NCI-H1092 (cell line): ENCODE measurements at places on chromosomes 3 and 15.
A peak's percentile ranks its signal among the peaks of the same experiment; 100 is the strongest.

DNA sequence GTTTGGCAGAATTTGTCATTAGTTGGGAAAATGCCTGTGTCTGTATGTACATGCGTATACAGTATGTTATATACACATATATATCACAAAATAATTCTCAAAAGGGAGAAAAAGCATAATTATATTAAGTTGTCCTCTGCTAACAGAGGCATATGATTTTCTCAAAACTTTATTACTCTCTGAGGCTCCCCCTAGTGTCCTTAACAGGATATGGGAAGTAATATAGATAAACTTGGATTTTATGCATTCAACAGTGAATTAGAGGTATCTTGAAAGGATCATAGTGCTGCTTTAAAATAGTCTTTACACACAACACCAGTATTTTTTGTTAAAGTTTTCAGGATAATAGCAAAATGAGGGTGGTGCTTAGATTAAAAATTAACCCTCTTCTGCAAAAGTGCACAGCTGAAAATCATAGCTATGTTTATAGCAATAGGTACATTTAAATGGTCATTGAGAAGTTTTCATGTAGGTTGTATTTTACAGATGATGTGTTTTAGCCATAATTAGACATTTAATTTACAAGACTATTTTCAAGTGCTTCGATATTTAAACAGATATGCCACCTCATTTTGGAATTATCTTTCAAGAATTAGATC lies 454.0 kb upstream of the ROBO2 start:
- no peak for DNase-seq

DNA sequence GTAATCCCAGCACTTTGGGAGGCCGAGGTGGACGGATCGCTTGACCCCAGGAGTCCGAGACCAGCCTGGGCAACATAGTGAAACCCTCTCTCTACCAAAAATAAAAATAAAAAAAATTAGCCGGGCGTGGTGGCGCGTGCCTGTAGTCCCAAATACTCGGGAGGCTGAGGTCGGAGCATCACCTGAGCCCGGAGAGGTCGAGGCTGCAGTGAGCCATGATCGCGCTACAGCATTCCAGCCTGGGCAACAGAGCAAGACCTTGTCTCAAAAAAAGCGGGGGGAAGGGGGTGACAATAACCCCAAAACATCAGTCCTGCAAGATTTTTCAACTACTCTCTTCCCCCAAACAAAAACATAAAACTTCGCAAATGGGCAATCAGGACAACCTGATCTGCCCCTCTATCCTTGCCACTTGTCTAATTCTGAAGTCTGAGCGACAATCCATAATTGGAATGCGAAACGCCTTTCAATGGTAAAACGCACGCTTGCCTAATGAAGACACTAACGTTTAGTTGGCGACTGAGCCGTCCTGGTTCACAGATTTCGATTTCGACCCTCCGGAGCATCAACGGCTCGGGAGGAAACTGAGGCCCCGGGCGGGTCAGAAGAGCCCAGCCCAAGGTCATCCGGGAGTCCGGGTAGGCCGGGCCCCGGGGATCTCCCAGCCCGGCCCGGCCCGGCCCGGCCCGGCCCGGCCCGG lies 868 bp downstream of the BTBD1 start:
- no peak for DNase-seq

DNA sequence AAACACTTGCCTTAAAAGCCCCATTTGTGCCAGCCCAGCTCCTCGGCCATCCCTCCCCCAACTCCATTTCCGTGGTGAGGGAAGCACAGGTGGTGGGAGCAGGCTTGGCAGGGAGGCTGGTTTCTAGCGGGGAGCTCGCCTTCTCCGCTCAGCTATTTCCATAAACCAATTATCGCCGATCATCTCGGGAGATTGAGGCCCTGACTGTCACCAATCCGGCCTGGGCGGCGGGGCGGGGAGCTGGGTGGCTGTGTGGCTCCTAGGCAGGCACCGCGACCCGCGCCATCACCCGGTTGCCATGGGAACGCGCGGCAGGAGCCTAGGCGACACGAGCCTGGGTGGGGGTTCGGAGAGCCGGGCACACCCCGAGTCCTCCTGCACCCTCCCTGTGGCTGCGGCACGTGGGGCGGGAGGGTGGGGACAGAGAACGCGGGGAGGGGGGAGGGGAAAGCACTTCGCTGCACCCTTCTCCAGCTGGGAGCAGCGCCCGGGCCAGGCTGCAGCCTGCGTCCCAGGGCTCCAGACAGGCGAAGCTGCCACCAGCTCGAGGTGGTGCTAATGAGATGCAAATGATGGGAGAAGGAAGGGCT lies 9.3 kb downstream of the CCDC33 start:
- DNase-seq = peak; percentile 86

GRCh38 chr3:52845691-52846431 lies 11.0 kb upstream of the MUSTN1 start:
- no peak for DNase-seq

- DNase-seq = no peak
Measured at GRCh38 chr3:101972430-101973162, 123.3 kb downstream of the NFKBIZ start.
